ENCODE measurements at places on chromosomes 4 and X. TPM values are rescaled to one million over a fixed set of nuclear protein-coding genes. Genes with fewer than 3 reads are reported as not detected.

DNA sequence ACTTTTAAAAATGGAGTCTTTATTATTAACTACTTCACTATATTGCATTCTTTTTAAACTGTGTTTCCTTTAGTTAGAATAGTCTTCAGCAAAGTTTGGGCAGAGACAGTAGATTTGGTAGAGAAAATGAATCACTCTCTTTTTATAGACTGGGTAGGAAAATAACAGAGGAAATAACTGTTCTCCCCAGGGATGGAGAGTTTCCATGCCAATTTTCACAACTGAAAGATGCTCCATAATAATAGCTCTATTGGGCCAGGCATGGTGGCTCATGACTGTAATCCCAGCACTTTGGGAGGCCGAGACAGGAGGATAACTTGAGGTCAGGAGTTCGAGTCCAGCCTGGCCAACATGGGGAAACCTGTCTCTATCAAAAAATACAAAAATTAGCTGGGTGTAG, 13.1 kb downstream of the HSD17B13 start:
- peak; percentile 47 for DNase-seq

DNA sequence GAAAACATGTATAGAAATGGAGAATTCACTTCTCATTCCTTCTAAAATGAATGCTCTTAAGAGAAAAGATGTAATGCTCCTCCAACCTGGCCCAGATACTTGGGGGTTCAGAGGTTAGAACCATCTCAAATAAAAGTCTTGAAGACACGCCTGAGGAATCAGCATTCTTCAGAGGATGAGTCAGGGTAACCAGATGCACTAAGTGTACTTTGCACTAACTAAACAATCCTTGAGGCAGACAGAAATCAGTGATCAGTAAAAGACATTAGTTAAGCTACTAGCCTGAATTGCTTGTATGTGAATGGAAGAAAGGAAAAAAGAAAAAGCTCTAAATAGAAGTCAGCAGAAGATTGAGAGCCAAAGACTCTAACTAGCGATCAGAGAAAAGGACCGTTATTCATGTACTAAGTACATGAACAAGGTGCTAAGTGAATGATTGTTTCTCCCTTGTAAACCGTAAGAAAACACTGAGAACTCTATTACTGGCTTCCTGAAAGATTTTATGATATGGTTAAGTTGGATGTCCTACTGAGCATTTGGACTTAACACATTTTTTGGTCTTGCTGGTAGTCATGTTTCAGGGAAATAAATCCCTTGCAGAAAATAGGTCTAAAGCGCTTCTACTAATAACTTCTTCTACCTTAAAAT, 738.3 kb downstream of the STPG2 start:
- DNase-seq, result no peak

DNA sequence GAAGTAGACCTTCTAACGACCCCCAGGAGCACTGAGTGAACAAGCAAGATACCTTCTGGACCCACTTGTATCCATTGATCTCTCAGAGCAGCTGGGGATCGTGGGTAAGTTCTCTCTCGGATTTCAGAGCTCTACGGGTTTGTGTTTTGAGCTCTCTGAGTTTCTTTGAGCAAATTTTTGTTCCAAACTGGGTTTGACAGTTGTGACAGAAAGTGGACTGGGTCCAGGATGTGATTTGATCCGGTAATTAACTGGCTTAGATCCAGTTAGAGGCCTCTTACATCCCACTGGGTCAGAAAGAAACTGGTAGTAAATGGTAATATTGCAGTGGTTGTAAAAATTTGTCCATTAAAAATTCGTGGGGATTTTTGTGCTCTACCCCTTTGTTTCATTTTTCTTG, 459.2 kb downstream of the INPP4B start:
- DNase-seq, result no peak

Gene CFAP97
- total RNA-seq, result 25.0 TPM

DNA sequence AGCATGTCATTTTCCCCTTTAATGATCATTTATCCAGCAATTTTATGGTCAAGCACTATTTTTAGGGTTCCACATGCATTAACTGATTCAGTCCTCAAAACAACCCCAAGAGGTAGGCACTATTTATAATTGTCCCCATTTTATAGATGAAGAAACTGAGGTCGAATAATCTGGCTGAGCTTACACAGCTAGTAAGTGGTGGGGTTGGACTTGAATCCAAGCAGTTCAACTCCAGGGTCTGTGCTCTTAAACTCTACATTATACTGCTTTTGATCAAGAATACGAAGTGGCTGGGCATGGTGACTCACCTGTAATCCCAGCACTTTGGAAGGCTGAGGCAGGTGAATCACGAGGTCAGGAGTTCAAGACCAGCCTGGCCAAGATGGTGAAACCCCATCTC, 3.2 kb upstream of the CHRNA9 start:
- DNase-seq, result no peak

DNA sequence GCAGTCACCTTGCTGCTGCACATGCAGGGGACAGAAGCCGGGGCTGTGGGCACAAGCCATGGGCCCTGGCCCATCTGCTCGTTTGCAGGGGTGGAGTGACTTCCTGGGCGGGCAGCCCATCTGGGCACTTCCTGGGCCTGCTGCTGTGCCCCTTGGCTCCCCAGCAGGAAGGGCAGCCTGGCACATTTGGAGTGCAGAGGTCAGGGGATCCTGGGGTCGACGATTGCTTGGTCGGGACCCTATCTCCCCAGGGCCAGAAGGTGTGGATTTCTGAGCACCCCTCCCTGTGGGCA, 10.9 kb upstream of the MXD4 start:
- no peak for DNase-seq

DNA sequence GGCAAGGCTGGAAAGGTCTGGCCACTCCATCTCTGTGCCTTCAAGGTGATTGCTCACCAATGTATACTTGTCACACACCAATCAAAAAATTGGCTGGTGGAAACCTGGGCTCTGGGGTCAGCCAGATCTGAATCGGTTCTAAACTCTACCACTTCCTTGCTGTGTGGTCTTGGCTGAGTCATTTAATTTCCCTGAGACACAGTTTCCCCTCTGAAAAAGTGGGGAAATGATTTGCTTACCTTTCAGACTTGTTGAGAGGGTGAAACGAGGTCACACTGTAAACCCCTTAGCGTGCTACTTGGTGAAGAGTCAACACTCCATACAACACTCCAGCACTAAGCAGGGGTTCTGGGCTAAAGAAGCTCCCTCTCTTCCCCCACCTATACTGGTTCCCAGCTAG, 252.3 kb upstream of the ZIC3 start:
- DNase-seq, result no peak

GRCh38 chrX:37472836-37473235, 98.6 kb upstream of the LANCL3 start:
- no peak for DNase-seq

Gene CT45A9
- total RNA-seq, result not detected

GRCh38 chrX:19543951-19544381, 28.7 kb upstream of the MAP3K15 start:
- no peak for DNase-seq

GRCh38 chr4:24256066-24256465, 328.3 kb downstream of the DHX15 start:
- DNase-seq, result no peak

GRCh38 chr4:187232196-187232595, 508.5 kb upstream of the FAT1 start:
- no peak for DNase-seq

Gene GPR34
- not detected for total RNA-seq

GRCh38 chr4:86291180-86291579, 68.7 kb downstream of the MAPK10 start:
- no peak for DNase-seq

Gene XG
- under 0.01 TPM for total RNA-seq

DNA sequence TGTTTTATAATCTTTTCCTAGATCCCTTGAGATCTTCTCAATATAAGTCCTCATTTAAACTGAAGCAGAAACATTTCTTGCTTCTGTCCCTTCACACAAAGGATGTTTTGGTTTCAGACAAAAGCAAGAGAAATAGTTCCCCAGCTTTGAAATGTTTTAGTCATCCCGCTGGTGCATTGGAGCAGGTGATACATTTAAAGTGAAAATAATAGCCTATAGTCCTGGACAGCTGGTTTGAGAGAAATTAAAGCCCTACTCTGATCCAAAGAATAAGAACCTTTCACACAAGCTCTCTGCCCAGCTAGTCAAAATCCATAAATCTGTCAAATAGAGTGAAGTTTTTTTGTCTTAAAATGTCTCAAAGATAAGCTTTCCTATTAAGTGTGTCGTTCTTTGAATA, 79.4 kb downstream of the LUZP4 start:
- peak; percentile 17 for DNase-seq

- DNase-seq, result no peak
These were observed 118.0 kb downstream of the PDE5A start for GRCh38 chr4:119510395-119511149.

- DNase-seq, result no peak
These were observed 258.5 kb upstream of the FSTL5 start for GRCh38 chr4:162422312-162422711.

Gene HS3ST1
- total RNA-seq, result 0.77 TPM

DNA sequence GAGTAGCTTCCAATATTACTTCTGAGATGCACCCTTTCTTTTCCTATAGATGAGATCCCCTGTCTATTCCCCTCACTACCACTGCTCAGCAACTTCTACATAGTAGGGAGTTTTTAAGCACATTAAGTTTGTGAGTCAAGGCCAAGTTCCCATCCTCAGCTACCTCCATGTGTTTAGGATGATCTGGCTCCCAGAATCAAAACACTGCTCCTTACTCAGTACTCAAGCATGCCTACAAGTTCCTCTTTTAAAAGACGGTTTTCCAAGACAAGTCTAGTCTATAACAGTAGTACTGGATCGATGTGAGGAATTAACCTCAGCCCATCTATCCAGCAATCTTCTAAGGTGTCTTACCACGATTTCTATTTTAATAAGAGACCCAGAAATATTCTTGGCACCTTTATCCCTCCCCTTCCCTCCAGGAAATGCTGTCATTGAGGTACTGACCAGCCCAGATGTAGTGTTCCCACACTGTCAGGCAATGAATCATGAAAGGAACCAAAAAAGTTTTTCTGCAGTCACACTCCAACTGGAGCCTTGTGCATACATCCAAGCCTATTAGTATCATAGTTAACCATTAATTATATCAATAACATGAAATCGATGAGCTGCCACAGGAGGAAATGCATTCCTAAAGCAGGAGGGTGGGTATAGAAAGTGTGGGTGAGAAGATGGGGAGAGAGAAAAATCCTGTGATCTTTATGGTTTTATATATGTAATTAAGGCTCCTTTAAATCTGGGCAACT, 29.6 kb downstream of the AREG start:
- peak; percentile 82 for DNase-seq

DNA sequence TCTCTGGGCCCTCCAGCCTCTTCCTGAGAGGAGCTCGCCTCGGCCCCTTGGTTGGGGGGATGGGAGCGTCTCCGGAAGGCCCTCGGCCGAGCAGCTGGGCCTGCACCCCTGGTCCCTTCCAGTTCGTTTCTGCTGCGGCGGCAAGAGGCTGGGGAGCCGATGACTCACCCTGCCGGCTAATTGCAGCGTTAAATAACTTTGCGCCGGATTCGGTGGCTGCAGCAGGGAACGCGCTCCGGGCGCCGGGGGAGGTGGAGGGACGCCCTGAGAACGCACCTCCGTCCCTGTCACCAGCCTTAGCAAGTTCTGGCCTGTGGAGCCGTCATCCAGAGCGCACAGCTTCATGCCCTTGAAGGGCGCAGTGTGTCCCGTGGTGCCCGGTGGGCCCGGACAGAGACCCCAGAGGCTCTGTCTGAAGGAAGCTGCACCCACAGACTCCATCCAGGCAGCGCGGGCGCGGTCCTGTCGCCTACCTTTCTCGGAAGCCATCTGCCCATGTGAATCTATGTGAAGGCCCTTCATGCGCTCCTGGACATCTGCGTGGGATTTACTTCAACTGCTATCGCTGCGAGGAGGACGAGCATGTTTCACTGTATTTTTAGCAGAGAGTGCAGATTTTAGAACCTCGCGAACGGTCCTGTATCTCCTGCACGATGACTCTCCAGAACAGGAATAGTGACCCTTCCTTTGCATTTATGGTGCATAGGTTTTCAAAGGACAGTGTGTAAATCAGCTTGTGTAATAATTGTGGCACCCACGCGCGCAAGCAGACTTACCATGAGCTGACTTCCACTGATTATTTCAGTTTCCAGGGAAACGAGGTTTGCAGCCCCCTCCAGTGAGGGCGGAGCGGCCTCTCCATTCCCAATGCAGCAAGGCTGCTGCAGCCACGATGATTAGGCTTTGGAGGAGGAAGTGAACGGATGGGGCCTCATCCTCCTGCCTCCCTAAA, 1.7 kb upstream of the TMEM271 start:
- no peak for DNase-seq

Gene KIF4A
- total RNA-seq, result 4.3 TPM

Gene CLOCK
- 22.5 TPM for total RNA-seq

Gene PRRG3
- total RNA-seq, result not detected

Gene CLGN
- total RNA-seq, result 0.26 TPM

DNA sequence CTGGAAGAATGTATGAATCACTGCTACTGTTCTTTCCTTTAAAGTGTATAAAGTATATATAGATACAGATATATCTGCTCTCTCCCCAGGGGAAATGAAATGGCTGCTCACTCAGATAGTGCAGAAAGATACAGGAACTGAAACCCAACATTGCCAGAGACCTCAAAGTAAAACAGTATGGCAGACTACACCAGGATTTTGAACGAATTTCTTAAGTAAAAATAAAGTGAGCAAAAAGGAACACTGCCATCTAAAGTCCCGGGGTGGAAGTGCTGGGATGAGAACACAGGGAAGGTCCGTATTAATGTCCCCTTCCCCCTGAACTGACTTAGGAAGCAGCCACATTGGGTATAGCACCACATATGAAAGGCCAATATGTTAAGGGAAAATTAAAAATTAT, 93.4 kb downstream of the TMA16 start:
- DNase-seq, result no peak

- DNase-seq, result peak; percentile 77
These were observed 33.0 kb downstream of the HCCS start for GRCh38 chrX:11143931-11144678.

Gene MTMR8
- total RNA-seq, result 0.51 TPM

DNA sequence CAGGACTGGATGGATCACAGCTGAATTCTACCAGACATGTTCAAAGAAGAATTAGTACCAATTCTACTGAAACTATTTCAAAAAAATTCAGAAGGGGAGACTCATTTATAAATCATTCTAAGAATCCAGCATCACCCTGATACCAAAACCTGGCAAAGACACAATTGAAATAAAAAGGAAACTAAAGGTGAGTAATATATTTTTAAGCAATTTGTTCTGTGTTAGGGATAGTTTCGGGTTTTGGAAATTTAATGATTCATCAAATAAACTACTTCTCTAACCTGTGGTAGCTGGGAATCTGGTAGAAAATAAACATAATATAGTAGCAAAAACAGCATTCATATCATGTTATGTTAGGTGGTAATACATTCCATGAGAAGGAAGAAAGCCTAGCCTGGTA, 662.2 kb upstream of the BOD1L1 start:
- no peak for DNase-seq

- no peak for DNase-seq
These were observed 97.8 kb upstream of the GPC4 start for GRCh38 chrX:133513123-133513522.

DNA sequence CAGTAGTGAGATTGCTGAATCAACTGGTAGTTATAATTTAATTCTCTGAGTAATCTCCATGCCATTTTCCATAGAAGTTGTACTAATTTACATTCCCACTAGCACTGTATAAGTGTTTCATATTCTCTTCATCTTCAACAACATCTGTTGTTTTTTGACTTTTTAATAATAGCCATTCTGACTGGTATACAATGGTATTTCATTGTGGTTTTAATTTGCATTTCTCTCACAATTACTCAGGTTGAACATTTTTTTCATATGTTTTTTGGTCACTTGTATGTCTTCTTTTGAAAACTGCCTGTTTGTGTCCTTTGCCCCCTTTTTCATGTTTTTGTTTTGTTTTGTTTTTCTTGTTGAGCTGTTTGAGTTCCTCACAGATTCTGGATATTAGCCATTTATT, 880.2 kb downstream of the RAPGEF2 start:
- no peak for DNase-seq

GRCh38 chrX:23900220-23900797, 7.4 kb downstream of the APOO start:
- DNase-seq, result no peak

Gene MAGEC3
- not detected for total RNA-seq

All from dermis microvascular lymphatic vessel endothelial cell (primary cell).